ENCODE measurements at places on chromosomes 2 and 18.

GRCh38 chr2:73091696-73092095, 20.2 kb upstream of the SFXN5 start:
- no peaks in the 10 kb centered on the region for H3K4me1 ChIP-seq
- no peak overlapping the region for H3K4me3 ChIP-seq
- no peak for DNase-seq
- no peak overlapping the region for H3K27ac ChIP-seq
- H3K36me3 ChIP-seq = no peaks in the 10 kb centered on the region
- peaks cover 2% of the 10 kb centered on the region for H3K27me3 ChIP-seq

- no peaks in the 10 kb centered on the region for H3K36me3 ChIP-seq
- no peaks in the 10 kb centered on the region for H3K27me3 ChIP-seq
- peaks cover 63% of the 10 kb centered on the region for H3K4me1 ChIP-seq
- peak overlapping the region; percentile 42 for H3K4me3 ChIP-seq
- no peak for DNase-seq
Observed at GRCh38 chr2:127085317-127085681, 21.7 kb downstream of the BIN1 start.

- no peaks in the 10 kb centered on the region for H3K36me3 ChIP-seq
- no peak overlapping the region for H3K27ac ChIP-seq
- no peak overlapping the region for H3K4me3 ChIP-seq
- H3K27me3 ChIP-seq = peaks cover 3% of the 10 kb centered on the region
Observed at GRCh38 chr2:100260712-100261620, 61.3 kb downstream of the LONRF2 start.

GRCh38 chr2:105394951-105395611, 3.8 kb downstream of the FHL2 start:
- peaks cover 21% of the 10 kb centered on the region for H3K27me3 ChIP-seq
- DNase-seq = no peak
- H3K27ac ChIP-seq = no peak overlapping the region

- no peaks in the 10 kb centered on the region for H3K36me3 ChIP-seq
- H3K27me3 ChIP-seq = no peaks in the 10 kb centered on the region
- DNase-seq = no peak
- H3K4me3 ChIP-seq = no peak overlapping the region
- peaks cover 18% of the 10 kb centered on the region for H3K4me1 ChIP-seq
- no peak overlapping the region for H3K27ac ChIP-seq
Observed at GRCh38 chr2:11949732-11950523, 203.5 kb downstream of the LPIN1 start.

DNA sequence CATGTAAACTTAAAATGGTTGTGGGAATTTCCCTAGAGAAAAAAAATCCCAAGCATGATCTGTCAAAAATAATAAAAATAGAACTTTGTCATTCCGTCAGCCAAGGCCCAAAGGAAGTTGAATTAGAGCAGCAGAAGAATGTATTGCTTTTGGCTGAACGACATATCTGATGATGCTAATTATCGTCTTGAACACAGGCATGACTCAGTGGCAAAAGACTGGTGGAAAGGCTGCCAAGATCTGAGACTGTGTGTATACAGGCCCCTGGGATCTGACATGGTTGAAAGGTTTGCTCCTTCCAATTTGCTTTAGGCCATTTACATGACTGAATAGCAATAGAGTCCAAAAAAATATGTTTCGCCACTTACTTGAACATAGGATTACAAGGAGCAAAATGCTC, 1057.1 kb upstream of the CRIM1 start:
- no peaks in the 10 kb centered on the region for H3K4me1 ChIP-seq
- no peaks in the 10 kb centered on the region for H3K27me3 ChIP-seq
- DNase-seq = no peak
- no peak overlapping the region for H3K4me3 ChIP-seq

DNA sequence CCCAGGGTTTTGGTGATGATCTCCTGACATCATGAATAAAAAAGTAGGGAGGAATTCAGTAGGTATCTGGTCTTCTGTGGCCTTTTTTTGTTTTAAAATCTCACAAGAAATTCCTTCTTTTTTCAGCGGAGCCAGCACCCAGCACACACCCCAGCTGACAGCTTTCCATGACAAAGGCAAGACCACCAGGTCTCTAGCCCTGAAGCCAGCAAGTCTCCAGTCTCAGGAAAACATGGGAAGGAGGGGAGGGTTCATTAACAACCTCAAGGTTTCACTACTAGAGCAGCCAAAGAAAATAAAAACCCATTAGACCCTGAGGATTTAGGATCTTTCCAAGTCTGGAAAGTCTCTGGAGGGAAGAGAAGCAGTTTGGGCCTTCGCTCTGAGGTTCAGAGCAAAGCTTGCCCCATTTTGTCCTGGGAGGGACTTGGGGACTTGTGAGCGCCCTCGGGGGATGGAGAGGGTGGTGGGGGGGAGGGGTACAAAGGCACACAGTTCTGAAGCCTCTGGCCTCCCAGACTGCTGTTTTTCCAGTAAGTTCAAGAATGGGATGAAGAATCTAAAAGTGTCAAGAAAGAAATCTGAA, 9.0 kb downstream of the FOXI3 start:
- no peaks in the 10 kb centered on the region for H3K4me1 ChIP-seq
- no peak for DNase-seq
- H3K27me3 ChIP-seq = peaks cover 16% of the 10 kb centered on the region
- H3K4me3 ChIP-seq = no peak overlapping the region
- no peaks in the 10 kb centered on the region for H3K36me3 ChIP-seq

DNA sequence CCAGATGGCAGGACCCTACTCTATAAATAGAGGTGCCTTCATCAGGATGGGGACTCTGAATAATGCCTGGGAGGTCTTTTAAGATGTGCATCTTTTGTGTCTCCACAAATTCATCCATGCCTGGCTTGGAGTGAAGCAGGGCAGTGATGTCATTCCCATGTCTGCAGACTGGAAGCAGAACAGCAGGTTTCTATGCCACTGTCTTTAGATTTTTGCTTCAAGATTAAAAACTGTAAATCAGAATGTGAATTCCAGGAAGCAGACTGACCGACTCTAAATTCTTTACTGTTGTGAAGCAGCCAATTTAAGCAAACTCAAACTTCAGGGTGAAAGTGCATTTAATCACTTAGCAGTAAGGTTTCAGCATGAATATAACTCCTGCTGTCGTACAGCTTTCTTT, 159.3 kb downstream of the SCG2 start:
- H3K27me3 ChIP-seq = no peaks in the 10 kb centered on the region
- no peak overlapping the region for H3K27ac ChIP-seq
- H3K36me3 ChIP-seq = no peaks in the 10 kb centered on the region
- H3K4me1 ChIP-seq = no peaks in the 10 kb centered on the region
- H3K4me3 ChIP-seq = no peak overlapping the region

DNA sequence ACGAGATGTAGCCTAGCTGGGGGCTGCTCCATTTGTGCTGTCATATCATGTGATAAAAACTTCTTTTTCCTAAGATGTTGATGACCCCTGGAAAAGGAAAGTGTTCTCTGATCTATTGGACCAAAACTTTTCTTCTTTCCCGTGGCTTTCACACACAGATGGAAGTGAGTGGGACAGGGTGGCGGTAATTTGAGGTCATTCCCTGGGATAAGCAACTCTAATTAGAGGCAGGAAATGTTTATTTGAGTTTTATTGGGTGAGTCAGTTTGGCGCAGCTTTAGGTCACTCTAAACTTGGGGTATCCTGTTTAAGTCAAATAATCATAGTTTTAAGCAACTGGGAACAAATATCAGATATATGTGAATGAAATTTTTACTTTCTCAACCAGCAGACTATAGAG, 221.0 kb upstream of the EPAS1 start:
- no peak overlapping the region for H3K4me3 ChIP-seq
- no peak overlapping the region for H3K27ac ChIP-seq
- peaks cover 15% of the 10 kb centered on the region for H3K36me3 ChIP-seq
- no peaks in the 10 kb centered on the region for H3K27me3 ChIP-seq
- no peak for DNase-seq

DNA sequence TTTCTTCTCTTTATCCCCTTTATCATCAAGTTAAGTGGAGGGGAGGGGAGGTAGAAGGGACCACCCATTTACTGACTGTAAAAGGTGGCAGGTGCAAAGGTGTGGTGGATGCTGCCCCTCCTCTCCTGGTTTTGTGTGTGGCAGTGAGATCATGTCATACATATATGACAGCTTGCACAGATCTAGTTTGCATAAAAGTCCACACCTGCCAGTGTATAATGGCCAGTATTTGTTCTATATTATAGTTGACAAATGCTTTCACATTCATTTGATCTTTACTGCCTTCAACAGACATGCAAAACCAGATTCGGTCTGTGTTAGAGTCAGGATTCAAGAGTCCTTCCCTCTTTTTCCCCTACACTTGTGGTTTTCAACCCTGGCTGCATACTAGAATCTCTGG, 55.1 kb downstream of the TGFA start:
- peaks cover 8% of the 10 kb centered on the region for H3K27me3 ChIP-seq
- no peaks in the 10 kb centered on the region for H3K4me1 ChIP-seq
- DNase-seq = no peak

GRCh38 chr2:74024216-74024615, 39.5 kb downstream of the TET3 start:
- no peak overlapping the region for H3K27ac ChIP-seq
- DNase-seq = no peak
- no peaks in the 10 kb centered on the region for H3K27me3 ChIP-seq
- H3K4me1 ChIP-seq = peaks cover 37% of the 10 kb centered on the region
- no peak overlapping the region for H3K4me3 ChIP-seq

GRCh38 chr2:230052299-230052698, 16.4 kb downstream of the SLC16A14 start:
- DNase-seq = no peak
- H3K36me3 ChIP-seq = no peaks in the 10 kb centered on the region
- no peak overlapping the region for H3K27ac ChIP-seq
- H3K4me3 ChIP-seq = no peak overlapping the region

GRCh38 chr2:9661261-9661660, 30.5 kb upstream of the YWHAQ start:
- no peaks in the 10 kb centered on the region for H3K36me3 ChIP-seq
- no peak for DNase-seq
- H3K27ac ChIP-seq = peak overlapping the region; percentile 19
- H3K27me3 ChIP-seq = peaks cover 4% of the 10 kb centered on the region

DNA sequence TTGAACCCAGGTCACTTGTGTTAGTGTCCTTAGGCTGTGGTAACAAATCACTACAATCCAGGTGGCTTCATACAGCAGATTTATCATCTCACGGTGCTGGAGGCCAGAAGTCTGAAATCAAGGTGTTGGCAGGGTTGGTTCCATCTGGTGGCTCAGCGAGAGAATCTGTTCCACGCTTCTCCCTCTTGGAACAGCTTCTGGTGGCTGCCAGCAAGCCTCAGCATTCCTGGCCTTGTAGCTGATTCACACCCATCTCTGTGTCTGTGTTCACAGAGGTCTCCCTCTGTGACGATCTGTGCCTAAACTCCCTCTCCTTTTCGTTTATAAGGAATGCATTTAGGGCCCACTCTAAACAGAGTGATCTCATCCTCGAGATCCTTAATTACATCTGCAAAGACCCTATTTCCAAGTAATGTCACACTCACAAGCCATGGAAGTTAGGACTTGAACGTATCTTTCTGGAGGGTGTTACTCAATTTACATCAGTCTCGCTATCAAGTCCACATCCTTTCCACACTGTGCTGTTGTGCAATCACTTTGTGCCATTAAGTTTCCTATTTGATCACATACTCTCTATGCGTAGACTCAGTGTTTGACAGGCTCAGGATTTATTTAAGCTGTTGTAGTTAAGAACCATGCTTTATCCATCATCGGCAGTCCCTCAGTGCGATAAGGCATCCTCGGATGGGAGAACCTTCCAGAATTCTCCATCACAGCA, 164.4 kb downstream of the SOCS6 start:
- H3K4me3 ChIP-seq = no peak overlapping the region
- no peak overlapping the region for H3K27ac ChIP-seq
- no peak for DNase-seq
- no peaks in the 10 kb centered on the region for H3K36me3 ChIP-seq

GRCh38 chr2:234203135-234203984, 152.9 kb downstream of the SPP2 start:
- no peaks in the 10 kb centered on the region for H3K4me1 ChIP-seq
- no peak overlapping the region for H3K27ac ChIP-seq
- H3K27me3 ChIP-seq = peaks cover 3% of the 10 kb centered on the region
- no peak for DNase-seq
- H3K36me3 ChIP-seq = no peaks in the 10 kb centered on the region

DNA sequence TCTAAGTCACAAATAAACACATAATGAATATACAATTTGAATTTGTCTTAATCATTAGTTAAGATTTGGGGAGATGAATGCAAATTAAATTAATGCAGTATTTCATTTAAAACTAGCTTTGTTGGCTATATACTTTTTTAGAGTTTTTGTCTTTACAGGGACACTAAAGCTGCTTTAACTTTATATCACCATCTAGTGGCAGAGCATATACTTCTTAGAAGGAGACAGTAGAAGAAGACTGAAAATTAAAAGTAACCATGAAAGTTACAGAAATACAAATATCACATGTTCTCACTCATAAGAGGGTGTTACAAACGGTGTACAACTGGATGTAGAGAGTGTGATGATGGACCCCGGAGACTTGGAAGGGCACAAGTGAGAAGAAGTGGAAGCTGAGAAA, 268.3 kb upstream of the NETO1 start:
- no peaks in the 10 kb centered on the region for H3K36me3 ChIP-seq
- DNase-seq = no peak
- H3K27ac ChIP-seq = no peak overlapping the region
- no peak overlapping the region for H3K4me3 ChIP-seq
- peaks cover 7% of the 10 kb centered on the region for H3K4me1 ChIP-seq

DNA sequence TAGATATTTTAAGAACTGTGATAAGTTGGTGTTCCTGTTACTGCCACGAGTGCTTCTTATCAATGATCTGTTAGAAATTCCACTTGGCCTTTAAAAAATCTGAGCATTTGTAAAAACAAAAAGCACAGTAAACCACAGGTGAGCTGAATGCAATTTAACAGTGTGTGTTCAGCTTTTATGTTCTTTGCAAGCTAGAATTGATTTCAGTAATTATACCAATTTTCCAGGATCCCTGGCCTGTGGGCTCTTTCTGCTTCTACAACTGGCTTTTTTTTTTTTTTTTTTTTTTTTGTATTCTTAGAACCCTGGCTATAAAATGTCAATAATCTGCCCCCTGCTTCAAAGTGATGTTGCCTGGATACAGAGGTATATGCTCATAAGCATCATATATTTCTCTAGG, 548.5 kb upstream of the SLC8A1 start:
- no peak overlapping the region for H3K4me3 ChIP-seq
- no peak overlapping the region for H3K27ac ChIP-seq

DNA sequence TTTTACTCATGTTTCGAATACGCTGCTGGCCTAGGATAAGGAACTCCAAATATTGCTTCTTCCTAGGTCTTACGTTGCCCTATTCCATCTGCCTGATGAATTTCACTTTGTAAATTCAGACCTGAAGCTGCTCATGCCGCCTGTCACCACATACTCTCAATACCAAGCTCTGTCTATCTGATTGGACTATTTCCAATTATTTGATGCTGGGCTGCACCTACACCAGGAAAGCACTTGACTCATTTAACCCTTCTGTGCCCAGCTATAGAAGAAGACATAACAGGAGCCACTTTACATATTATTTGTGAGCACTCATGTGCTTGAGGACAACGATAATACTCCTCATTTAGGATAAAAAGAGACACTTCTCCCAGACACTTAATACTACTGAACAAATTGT, 1293.9 kb upstream of the LRRTM1 start:
- H3K4me1 ChIP-seq = no peaks in the 10 kb centered on the region
- no peaks in the 10 kb centered on the region for H3K27me3 ChIP-seq
- no peak overlapping the region for H3K4me3 ChIP-seq
- no peaks in the 10 kb centered on the region for H3K36me3 ChIP-seq
- no peak for DNase-seq

All from memory B cell (primary cell).